ENCODE measurements at places on chromosomes 13 and 19.
A peak's percentile ranks its signal among the peaks of the same experiment; 100 is the strongest.

- DNase-seq: no peak
- H3K27ac ChIP-seq: no peak overlapping the region
- H3K4me3 ChIP-seq: no peak overlapping the region
- H3K27me3 ChIP-seq: no peaks in the 10 kb centered on the region
Observed at GRCh38 chr13:93328943-93329342, 102.3 kb downstream of the GPC6 start.

DNA sequence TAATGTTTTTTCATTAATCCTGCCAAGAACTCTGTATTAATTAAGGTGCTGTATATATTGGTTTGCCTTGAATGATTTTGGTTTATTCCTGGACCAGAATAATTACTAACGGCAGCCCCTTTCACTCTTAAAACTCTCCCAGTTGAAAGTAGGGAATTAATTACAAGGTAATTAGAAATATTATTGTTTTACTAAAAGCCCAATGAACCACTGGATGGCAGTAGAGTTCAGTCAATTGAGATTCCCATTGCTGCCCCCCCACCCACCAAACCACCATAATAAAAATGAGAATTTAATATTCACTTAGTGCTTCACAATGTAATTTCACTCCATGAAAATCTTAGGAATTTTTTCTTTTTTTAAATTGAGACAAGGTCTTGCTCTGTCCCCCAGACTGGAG is 13.7 kb downstream of the WBP4 start:
- no peak overlapping the region for H3K4me3 ChIP-seq
- peaks cover 57% of the 10 kb centered on the region for H3K36me3 ChIP-seq
- no peak overlapping the region for H3K27ac ChIP-seq
- DNase-seq: no peak
- H3K4me1 ChIP-seq: no peaks in the 10 kb centered on the region

DNA sequence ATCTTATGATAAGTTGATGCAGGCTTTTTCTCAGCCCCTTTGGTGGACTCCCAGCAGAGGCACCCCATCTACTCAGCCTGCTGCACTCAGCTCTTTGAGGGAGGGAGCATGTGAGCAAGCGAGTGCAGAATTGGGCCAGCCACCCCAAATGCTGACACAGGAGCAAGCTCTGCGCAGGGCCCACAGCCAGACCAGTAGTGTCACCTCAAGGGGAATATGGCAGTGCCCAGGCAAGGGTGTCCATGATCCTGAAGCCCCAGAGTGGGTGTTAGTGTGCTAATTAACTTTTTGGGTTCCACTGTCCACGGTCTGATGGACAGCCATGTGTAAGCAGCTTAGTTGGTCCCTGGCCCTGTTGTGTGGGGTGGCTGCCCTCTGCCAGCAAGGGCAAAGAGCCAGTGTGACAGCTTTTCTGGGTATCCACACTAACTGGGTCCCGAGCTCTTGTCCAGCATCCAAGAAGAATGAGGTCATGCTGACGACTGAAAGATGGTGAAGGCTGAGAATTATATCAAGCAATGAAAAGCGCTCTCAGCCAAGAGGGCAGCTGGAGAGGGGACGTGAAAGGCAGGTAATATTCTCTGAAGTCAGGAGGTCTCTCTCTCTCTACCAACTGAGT is 898.3 kb upstream of the PCDH9 start:
- H3K27me3 ChIP-seq: no peaks in the 10 kb centered on the region
- no peaks in the 10 kb centered on the region for H3K36me3 ChIP-seq
- H3K27ac ChIP-seq: no peak overlapping the region
- no peak overlapping the region for H3K4me3 ChIP-seq
- DNase-seq: no peak

DNA sequence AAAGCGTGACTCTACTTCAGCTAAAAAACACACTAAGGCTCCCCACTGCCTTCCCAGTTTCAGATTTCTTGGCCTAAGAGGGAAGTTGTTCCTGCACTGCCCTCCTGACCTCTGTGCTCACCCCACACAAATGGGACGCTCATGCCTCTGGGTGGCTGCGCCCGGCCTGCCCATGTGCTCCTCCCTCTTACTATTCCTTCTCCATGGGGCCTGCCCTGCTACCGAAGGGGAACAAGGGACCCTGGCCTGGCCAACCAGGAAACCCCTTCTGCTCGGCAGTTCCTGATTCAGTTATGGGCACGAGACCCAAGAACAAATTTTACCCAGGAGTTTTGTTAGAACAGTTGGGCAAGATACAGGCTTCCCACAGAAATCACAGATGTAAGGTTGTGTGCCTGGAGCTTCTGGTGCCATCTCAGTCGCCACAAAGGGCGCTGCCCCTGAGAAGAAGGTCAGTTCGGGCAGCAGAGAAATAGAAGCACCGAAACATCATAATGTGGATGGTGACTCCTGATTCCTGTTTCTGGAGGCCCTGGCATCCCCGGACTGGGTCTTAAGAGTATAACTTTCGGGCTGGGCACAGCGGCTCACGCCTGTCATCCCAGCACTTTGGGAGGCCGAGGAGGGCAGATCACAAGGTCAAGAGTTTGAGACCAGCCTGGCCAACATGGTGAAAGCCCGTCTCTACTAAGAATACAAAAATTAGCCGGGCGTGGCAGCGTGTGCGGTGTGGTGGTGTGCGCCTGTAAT is 5.4 kb upstream of the PLPP2 start:
- no peak for DNase-seq
- H3K27ac ChIP-seq: no peak overlapping the region
- no peaks in the 10 kb centered on the region for H3K36me3 ChIP-seq
- peaks cover 11% of the 10 kb centered on the region for H3K27me3 ChIP-seq
- peaks cover 13% of the 10 kb centered on the region for H3K4me1 ChIP-seq

- peak overlapping the region; percentile 63 for H3K27ac ChIP-seq
- peaks cover 33% of the 10 kb centered on the region for H3K4me1 ChIP-seq
- peaks cover 13% of the 10 kb centered on the region for H3K27me3 ChIP-seq
- DNase-seq: no peak
Observed at GRCh38 chr13:113843864-113844556, 19.9 kb downstream of the GAS6 start.

- peaks cover 15% of the 10 kb centered on the region for H3K27me3 ChIP-seq
- DNase-seq: no peak
- peaks cover 12% of the 10 kb centered on the region for H3K4me1 ChIP-seq
- no peak overlapping the region for H3K4me3 ChIP-seq
- H3K27ac ChIP-seq: no peak overlapping the region
Observed at GRCh38 chr19:47002853-47003610, 16.6 kb upstream of the NPAS1 start.

DNA sequence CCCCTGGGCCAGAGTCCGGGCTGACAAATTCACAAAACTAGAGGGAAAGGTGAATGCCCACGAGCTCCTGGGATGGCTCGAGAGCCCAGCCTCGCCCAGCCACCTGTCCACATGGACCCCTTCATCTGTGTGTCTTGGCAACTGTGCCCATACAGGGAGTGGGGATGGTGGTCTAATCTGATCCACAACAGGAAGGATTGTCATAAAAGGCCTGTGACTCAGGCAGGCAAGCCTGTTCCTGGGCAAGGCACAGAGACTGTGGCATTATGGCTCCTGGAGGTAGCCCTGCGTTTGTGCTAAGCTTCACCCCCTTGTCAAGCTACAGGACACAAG is 20.0 kb downstream of the CAPS start:
- peaks cover 31% of the 10 kb centered on the region for H3K4me1 ChIP-seq
- H3K27me3 ChIP-seq: no peaks in the 10 kb centered on the region
- peak overlapping the region; percentile 62 for H3K4me3 ChIP-seq
- peaks cover 17% of the 10 kb centered on the region for H3K36me3 ChIP-seq
- H3K27ac ChIP-seq: peak overlapping the region; percentile 85
- DNase-seq: no peak

- DNase-seq: peak; percentile 63
- H3K36me3 ChIP-seq: no peaks in the 10 kb centered on the region
- no peak overlapping the region for H3K27ac ChIP-seq
- no peak overlapping the region for H3K4me3 ChIP-seq
Observed at GRCh38 chr13:37878496-37878895, 8.9 kb upstream of the TRPC4 start.

DNA sequence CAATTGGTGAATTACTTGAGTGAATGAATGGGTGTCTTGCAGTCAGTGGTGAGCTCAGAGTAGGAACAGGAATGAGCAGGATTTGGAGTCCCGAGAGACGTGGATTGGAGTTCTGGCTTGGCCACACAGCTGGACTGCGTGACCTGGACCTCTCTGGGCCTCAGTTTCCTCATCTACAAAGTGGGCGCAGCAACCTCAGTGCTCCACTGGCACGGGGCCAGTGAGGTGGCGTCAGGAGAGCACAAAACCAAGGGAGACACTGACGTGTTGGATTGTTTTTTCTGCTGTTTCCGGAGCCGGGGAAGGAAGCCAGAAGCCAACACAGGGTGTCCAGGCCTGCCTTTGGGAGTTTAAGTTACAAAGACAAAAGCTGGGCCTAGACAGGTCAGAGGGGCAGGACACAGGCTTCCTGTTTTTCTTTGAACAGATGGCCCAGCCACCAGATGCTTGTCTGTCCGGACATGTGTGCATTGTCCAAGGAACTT is 6.5 kb upstream of the DOCK6 start:
- no peaks in the 10 kb centered on the region for H3K36me3 ChIP-seq
- peaks cover 2% of the 10 kb centered on the region for H3K27me3 ChIP-seq
- H3K27ac ChIP-seq: peak overlapping the region; percentile 76
- peaks cover 35% of the 10 kb centered on the region for H3K4me1 ChIP-seq
- H3K4me3 ChIP-seq: peak overlapping the region; percentile 55
- DNase-seq: peak; percentile 83

GRCh38 chr19:45340232-45340898 is at the start of gene KLC3:
Gene KLC3, plus strand, starts transcription at chr19:45340750. Its CDS starts 4,792 bp downstream, at chr19:45345542.
- no peak within 1 kb of the TSS for H3K4me3 ChIP-seq
- DNase-seq: no peak
- H3K36me3 ChIP-seq: no peaks in the 10 kb centered on the region
- peaks cover 5% of the 10 kb centered on the region for H3K4me1 ChIP-seq

GRCh38 chr13:71780546-71780945 is 86.5 kb downstream of the DACH1 start:
- DNase-seq: no peak
- H3K4me3 ChIP-seq: no peak overlapping the region
- H3K4me1 ChIP-seq: no peaks in the 10 kb centered on the region
- no peaks in the 10 kb centered on the region for H3K27me3 ChIP-seq
- no peak overlapping the region for H3K27ac ChIP-seq
- H3K36me3 ChIP-seq: no peaks in the 10 kb centered on the region

GRCh38 chr13:72656357-72656756 is 71.1 kb downstream of the MZT1 start:
- no peaks in the 10 kb centered on the region for H3K27me3 ChIP-seq
- no peak for DNase-seq
- no peak overlapping the region for H3K27ac ChIP-seq
- no peaks in the 10 kb centered on the region for H3K36me3 ChIP-seq

DNA sequence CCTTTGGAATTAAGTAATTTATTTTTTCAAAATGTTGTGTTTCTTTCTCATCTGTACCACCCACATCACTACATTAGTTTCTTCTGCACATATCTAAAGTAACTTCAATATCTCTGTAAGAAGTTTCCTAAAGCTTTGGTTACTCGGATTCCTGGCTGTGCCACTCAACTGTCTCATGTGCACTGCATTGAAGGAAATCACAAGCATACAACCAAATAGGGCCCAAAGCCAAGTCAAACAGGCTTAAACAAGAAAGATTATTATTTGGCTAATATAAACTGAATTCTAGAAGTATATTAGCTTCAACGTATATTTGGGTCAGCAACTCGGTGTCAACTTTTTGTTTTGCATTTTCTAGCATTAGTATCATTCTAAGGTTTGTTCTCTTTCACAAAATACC is 1647.6 kb upstream of the SPRY2 start:
- no peaks in the 10 kb centered on the region for H3K27me3 ChIP-seq
- H3K36me3 ChIP-seq: no peaks in the 10 kb centered on the region

DNA sequence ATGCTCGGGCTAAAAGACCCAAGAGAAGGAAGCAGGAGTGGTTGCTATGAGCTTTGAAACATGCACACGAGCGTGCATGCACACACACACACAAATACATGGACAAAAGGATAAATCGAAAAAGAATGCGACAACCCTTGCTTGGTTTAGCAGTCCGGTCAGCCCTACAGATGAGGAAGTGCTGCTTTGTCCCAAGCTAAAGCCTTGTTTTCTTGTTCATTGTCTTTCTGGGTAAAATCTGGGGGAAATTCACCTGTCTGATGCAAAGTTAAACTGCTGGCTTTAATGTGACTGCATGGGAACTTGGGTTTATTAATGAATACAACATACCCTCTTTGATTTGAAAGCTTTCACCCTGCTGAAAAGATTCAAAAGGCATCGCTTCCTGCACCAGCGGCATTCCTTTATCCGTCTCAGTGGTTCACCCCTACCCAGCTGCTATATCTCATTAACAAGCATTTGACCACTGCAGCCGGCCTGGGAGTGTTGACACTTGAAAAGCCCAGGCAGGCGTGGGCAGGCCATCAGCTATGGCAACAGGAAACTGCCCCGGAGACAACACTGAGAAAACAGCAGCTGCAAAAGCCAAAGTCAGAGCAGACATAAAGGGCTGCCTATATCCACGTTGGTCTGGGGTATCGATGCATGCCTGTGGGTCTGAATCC is 301.7 kb downstream of the NDFIP2 start:
- H3K36me3 ChIP-seq: peaks cover 7% of the 10 kb centered on the region
- DNase-seq: no peak
- no peak overlapping the region for H3K4me3 ChIP-seq
